ENCODE measurements at places on chromosomes 13 and 19. TPM values are rescaled to one million over a fixed set of nuclear protein-coding genes. Genes with fewer than 3 reads are reported as not detected.

RYR1 gene
- total RNA-seq, result not detected

PLK5 gene
- total RNA-seq, result 0.21 TPM

DNA sequence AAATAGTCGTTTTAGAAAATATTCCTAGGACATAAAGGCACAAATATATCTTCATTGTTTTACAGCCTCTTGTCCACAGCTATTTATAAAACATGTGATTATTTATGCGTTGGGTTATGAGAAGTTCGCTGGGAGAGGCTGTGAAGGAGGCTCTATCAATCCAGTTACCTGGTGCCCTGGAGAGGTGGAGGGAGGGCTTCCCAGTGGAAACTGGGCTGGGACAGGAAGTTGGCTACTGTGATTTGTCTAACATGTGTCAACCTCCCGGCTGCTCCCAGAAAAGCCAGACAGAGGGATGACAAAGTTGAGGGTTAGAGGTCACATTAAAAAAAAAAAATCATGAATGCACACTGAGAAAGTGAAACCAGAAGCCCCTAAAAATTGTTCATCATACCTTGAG lies 346.5 kb downstream of the ZNF536 start:
- H3K36me3 ChIP-seq, result no peaks in the 10 kb centered on the region
- no peaks in the 10 kb centered on the region for H3K27me3 ChIP-seq
- peak overlapping the region; percentile 62 for H3K4me3 ChIP-seq
- peak overlapping the region; percentile 87 for H3K27ac ChIP-seq
- DNase-seq, result no peak

DNA sequence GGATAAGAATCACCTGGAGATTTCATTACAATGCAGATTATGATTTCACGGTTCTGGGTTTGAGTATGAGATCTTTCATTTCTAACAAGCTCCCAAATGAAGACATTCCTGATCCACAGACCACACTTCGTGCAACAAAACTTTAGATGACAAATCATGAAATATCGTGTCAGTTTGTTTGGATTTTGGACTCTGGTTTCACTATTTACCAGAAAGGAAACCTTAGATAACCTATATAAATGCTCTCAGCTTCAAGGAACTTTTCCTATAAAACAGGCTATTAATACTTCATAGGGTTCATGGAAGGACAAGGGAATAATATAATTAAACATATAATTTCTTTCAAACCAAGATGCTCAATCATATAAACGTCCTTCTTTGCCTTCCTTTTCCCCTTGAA lies 930.5 kb upstream of the SLC10A2 start:
- DNase-seq, result no peak
- no peaks in the 10 kb centered on the region for H3K27me3 ChIP-seq
- no peaks in the 10 kb centered on the region for H3K4me1 ChIP-seq

GRCh38 chr13:39777527-39778061 lies 122.1 kb downstream of the COG6 start:
- DNase-seq, result no peak
- no peak overlapping the region for H3K4me3 ChIP-seq
- H3K27me3 ChIP-seq, result no peaks in the 10 kb centered on the region
- H3K4me1 ChIP-seq, result peaks cover 4% of the 10 kb centered on the region

- DNase-seq, result peak; percentile 52
- H3K27me3 ChIP-seq, result no peaks in the 10 kb centered on the region
- H3K27ac ChIP-seq, result peak within 1 kb of the TSS; percentile 81
- H3K4me3 ChIP-seq, result peak within 1 kb of the TSS; percentile 80
- H3K4me1 ChIP-seq, result no peaks in the 10 kb centered on the region
Observed at GRCh38 chr19:18340190-18340989, at the start of gene PGPEP1. TSS of gene PGPEP1 (plus strand) at chr19:18340598. CDS start at chr19:18340682, 84 bp downstream.

- H3K27me3 ChIP-seq, result no peaks in the 10 kb centered on the region
- H3K36me3 ChIP-seq, result no peaks in the 10 kb centered on the region
- H3K4me3 ChIP-seq, result peak overlapping the region; percentile 4
- peak; percentile 63 for DNase-seq
Observed at GRCh38 chr19:718991-719512, 10.3 kb downstream of the PALM start.

DNA sequence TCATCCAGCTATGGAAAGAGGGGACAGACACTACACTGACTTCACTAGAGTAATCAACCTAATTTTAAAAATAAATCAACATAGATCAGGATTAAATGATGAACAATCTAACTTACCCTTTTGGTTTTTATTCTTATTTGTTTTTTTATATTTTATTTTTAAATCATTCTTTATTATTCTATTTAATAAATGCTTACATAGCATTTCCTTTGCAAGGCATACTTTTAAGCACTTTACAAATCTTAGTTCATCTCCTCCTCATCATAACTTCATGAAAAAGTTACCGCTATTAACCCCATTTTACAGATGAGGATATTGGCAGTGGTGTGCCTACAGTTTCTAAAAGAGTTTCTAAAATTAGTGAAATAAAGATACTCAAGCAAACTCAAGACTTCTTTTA lies 380.6 kb downstream of the TBC1D4 start:
- H3K27me3 ChIP-seq, result no peaks in the 10 kb centered on the region
- H3K4me1 ChIP-seq, result no peaks in the 10 kb centered on the region
- no peak overlapping the region for H3K27ac ChIP-seq

DNA sequence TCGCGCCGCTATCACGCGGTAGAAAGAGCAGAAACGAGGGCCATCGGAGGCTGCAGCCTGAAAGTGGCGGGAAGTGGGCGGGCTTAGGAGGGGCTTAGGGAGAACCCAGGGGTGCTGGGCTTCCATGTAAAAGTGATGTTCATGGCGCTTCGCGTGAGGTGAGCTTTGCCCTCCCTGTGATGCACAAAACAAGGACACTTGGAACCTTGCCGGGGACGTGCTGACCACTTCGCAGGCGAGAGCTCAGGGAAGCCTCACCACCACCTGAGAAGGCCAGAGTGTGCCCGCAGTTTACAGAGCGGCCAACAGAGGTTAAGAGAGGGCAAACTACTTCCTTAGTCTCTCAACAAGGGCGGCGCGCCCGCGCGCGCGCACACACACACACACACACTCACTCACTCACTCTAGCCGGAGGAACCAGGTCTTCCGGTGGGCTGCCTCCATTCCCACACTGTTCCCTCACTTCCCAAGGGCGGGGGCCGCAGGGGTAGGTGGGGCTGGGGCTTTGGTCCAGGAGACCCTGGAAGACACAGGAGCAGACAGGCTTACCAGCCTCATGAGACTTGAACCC lies 651 bp downstream of the GAPDHS start:
- H3K36me3 ChIP-seq, result no peaks in the 10 kb centered on the region
- no peak overlapping the region for H3K4me3 ChIP-seq
- no peak overlapping the region for H3K27ac ChIP-seq
- peaks cover 23% of the 10 kb centered on the region for H3K27me3 ChIP-seq

DNA sequence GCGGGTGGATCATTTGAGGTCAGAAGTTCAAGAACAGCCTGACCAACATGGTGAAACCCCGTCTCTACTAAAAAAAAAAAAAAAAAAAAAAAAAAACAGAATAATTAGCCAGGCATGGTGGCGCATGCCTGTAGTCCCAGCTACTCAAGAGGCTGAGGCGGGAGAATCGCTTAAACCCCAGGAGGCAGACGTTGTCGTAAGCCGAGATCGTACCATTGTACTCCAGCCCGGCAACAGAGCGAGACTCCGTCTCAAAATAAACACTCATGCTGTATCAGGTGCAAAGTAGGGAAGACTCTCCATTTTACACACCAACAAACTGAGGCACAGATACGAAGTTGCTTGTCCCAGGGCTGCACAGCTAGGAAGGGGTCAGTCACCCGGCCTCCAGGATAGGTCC lies 15.6 kb downstream of the TLE6 start:
- DNase-seq, result no peak
- H3K27ac ChIP-seq, result no peak overlapping the region
- H3K4me1 ChIP-seq, result no peaks in the 10 kb centered on the region
- no peak overlapping the region for H3K4me3 ChIP-seq

Measured in uterus (tissue), 4 donors.